GM06990 (cell line): ENCODE measurements at places on chromosomes 3 and 15.

- DNase-seq: no peak
Observed at GRCh38 chr3:50484722-50485121, 18.7 kb downstream of the CACNA2D2 start.

DNA sequence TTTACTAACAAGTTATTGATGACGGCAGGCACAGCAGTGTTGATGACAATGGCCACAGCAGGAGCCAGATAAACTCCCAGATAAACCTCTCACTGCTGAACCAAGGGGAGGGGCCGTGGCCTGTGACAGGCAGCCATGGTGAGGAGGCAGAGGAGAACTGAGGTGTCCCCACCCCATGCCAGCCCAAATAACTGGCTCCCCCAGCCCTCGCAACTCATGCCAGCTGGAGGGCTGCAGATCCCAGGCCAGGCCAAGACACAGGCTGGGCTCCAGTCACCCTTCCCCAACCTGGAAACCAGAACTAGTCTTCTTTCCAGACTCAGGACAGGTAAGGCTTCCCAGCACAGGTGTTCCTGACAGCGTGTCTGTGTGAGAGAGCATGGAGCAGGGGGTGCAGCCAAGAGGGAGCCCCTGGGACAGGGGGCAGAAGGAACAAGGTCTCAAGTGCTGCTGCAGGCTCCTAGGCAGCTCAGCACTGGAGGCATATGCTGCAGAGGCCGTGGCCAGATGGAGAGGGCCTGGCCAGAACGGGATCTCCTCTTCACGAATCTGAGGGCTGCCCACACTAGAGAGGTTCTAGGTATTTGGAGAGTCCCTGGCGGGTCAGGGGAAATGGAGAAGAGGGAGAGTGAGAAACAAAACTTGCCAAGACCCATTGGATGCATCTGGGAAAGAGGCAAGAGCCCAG, 15.9 kb downstream of the PLA2G4F start:
- DNase-seq: no peak

DNA sequence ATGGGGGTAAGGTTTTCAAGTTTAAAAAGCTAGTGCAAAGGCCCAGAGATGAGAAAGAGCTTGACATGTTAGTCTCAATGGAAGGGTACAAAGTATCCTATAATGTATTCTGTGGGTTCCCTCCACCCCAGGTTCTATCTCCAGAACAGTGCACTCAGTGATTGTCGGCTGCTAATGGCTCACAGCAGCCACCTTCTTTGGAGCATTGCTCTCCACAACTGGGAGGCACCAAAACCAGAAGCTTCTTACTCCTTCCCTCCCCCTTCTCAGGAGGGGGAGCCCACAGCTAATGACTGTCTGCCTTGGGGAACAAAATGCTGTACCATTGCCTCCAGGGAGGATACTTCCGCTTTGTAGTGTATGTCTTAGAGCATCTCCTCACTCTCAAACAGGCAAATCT, 439.4 kb upstream of the RBMS3 start:
- no peak for DNase-seq

GRCh38 chr3:30549600-30549999, 56.8 kb upstream of the TGFBR2 start:
- DNase-seq: no peak

DNA sequence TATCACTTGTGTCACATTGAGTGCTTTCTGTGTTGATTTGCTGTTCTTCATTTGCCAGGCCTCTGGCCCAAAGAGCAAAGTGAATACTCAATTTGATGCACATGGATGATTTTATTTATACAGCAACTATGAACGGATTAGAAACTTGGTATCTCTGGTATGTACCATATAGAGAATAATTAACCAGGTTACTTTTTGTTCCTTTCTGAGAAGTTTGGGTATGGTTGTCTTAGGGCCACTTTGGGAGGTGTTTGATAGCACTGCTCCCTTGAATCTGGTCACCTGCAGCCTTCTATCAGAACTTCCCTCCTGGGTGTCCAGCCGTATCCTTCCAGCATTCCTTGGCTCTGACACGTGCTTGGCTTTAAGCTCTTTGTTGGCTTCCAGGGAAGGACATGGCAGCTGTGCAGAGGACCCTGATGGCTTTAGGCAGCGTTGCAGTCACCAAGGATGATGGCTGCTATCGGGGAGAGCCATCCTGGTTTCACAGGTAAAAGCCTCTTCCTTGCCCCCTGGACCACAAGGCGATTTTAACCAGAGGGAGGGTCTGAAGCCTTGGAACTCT, 12.7 kb downstream of the TAGLN3 start:
- no peak for DNase-seq

- DNase-seq: no peak
Observed at GRCh38 chr3:187031934-187032333, 101.6 kb downstream of the ST6GAL1 start.
